ENCODE measurements at places on chromosomes 16 and 17.

GRCh38 chr17:79414793-79415211 lies 196.0 kb downstream of the RBFOX3 start:
- DNase-seq: no peak

GRCh38 chr16:65772134-65772732 lies 594.3 kb upstream of the CDH5 start:
- DNase-seq: no peak

DNA sequence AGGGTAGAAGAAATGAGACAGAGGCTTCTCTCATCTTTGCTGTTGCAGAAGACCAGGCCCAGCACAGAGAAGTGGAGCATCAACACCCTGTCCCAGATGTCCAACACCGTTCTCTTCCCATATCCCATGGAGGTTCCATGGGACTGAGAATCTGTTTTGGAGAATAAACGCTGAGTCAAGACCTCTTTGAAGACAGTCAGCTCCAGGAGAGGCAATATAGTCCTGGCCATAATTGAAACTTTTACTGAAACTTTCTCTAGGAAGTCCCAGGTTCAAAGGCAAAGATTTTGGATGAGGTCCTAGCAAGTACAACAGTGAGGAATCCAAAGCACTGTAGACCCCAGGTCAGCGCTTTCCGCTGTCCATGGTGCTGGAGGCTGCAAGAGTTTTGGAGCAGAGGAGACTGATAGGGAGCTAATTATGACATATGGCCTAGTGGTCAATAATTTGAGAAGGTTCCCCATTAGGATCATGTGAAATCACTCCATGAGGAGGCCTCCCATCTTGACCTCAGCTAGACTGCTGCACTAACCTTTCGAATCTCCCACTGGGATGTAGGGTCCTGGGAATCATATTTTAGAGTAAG lies 36.0 kb downstream of the OSBPL7 start:
- no peak for DNase-seq

DNA sequence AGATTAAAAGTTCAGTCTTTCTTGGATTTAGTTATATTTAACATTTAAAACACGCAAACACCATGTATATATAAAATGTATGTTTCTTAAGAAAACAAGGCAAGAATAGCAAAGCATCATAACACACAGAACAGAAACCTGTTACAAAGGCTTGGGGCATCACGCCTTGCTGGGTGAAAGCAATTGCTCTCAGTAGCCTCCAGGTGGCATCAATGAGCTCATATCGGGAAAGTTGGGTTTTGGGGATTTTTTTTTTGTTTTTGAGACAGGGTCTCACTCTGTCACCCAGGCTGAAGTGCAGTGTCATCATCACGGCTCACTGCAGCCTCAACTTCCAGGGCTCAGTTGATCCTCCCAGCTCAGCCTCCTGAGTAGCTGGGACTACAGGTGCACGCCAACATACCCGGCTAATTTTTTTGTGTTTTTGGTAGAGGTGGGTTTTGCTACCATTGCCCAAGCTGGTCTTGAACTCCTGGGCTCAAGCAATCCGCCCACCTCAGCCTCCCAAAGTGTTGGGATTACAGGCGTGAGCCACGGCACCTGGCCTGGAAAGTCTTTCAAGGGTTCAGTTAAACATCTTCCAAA lies 56.9 kb downstream of the CYB5D2 start:
- DNase-seq: no peak

DNA sequence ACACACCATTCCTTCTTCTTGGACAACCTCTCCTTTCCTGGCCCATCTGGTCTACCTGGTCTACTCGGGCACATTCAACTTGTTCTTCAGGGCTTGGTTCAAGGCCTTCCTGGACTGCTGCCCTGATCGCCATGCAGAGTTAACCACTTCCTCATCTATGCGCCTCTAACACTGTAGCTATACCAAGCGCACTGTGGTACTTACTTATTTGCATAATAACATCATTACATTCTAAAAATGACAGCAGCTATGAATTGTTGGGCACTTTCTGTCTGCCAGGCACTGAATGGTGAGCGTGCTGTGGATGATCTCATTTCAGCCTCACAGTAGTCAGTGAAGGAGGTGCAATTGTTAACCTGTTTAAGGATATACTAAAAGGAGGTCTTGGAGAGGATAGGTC lies 66.9 kb upstream of the SDK2 start:
- no peak for DNase-seq
